NCI-H2029 treated with DMSO at 0.1 percent for 48 hours (cell line): ENCODE measurements at places on chromosomes 11 and 22.

GRCh38 chr11:94400050-94400449 is 1.2 kb downstream of the GPR83 start:
- DNase-seq = no peak

- no peak for DNase-seq
Measured at GRCh38 chr22:29636751-29637150, 33.3 kb downstream of the NF2 start.

DNA sequence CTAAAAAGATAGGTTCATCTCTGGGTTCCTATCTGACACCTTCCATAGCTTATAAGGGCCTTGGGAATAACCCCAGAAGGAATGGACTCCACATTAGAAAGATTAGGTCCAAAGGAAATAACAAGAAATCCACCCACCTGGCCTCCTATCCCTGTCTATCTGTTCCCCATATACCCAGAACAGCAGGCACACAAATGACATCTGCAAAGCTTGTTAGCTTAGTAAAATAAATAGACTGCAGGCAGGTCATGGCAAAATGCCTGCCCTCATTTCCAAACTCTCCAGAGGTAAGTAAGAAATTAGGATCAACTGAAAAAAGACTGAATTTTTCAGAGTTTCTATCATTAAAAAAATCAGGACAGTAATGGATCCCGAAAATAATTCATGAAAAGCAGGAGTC is 489.5 kb downstream of the DLG2 start:
- DNase-seq = no peak

GRCh38 chr11:41051919-41052635 is 407.4 kb downstream of the LRRC4C start:
- no peak for DNase-seq

- DNase-seq = no peak
Measured at GRCh38 chr11:35723493-35723892, 60.9 kb downstream of the TRIM44 start.

GRCh38 chr11:76632492-76632891 is 38.1 kb downstream of the LRRC32 start:
- no peak for DNase-seq

DNA sequence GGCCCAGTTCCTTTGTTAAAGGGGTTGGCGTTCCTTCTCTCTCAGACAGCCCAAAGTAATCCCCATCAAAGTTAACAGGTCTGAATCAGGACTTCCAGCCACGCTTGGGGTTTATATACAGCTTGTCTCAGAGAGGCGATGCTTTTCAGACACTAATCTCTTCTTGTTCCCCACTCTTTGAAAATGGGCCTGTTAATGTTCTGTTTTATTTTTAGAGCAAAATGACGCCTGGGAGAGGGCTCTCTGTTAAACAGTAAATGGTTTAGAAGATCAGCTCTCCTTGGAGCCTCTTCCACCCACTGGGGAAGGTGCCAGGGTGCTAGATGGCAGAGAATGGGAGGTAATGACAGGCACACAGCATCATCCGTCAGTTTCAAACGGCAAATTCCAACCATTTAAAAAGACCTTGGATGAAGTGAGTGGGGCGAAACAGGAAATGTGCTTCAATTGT is 235.9 kb upstream of the NARS2 start:
- no peak for DNase-seq

GRCh38 chr11:1232021-1232882 is 9.4 kb downstream of the MUC5B start:
- DNase-seq = no peak

DNA sequence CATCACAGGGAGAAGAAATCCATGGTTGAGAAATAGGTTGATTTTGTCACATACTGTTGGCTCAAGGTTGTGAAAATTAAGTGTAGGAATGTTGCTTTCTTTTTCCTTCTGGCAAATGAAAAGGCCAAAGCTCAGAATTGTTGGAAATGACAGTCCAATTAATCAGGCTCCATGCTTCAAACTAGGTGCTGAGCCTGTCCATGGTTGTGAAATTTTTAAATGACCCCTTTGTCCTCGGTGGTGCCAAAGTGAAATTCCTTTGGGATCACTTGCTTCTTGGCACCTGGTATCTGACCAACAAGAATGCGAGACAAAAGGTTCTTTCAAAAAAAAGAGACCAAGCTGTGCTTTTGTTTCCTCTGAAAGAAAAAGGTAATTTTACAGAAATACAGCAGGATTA is 451.9 kb downstream of the ETS1 start:
- DNase-seq = no peak

GRCh38 chr11:80521592-80521991 is 1080.8 kb upstream of the TENM4 start:
- DNase-seq = no peak

- no peak for DNase-seq
Measured at GRCh38 chr11:11620921-11621572, 758 bp downstream of the GALNT18 start.

DNA sequence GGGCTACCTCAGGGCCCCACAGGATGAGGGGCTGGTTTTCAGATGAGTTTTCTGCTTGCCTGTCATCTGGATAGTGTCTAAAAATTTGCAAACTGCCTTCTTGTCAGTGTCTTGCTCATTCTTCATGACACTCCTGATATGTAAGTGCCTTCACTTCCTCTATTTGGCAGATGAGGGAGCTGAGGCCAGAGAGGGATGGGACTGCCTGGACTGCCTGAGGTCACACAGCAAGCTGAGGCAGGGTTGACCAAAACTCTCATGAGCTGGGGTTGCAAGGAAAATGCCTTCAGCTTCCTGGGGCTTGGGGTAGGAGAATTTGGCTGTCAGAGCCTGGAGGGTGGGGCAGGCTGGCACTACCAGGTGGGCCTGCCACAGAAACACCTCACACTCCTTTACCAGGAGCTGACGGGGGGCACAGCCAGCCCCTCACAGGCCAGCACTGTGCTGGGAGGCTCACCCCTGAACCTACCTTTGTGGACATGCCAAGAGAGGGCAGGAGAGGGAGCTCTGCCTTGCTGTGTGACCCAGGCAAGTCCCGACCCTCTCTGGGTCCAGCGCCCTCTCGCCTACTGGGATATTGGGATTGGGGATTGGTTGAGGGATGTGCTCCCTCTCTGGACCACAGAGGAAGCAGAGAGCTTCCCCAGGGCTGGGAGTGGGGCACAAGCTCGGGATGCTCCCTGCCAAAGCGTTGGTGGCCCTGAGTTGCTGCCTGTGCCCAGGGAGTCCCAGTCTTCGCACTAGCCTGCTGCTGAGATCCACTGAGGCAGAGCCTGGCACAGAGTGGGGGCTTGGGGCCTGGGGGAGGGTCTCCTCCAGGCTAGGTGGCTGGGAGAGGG is 1.9 kb upstream of the P2RY6 start:
- no peak for DNase-seq

GRCh38 chr11:118088531-118088930 is 1.8 kb upstream of the SMIM35 start:
- no peak for DNase-seq

DNA sequence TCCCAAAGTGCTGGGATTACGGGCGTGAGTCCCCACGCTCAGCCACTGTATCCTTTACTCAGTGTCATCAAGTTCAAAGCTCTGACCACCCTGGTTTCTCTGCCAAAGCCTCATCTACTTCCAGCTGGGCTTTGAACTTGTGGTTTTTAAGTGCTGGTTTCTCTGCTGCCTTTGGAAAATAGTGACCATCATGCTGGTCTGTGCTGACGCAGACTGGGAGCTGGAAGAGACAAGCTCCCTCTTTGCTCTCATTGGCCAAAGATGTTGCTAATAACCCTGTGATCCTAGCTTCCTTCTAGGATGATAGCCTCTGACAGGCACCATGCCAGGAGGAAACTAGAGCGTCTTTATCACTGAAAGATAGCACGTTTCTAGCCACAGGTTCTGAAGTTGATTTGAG is 62.4 kb downstream of the ALX4 start:
- no peak for DNase-seq

DNA sequence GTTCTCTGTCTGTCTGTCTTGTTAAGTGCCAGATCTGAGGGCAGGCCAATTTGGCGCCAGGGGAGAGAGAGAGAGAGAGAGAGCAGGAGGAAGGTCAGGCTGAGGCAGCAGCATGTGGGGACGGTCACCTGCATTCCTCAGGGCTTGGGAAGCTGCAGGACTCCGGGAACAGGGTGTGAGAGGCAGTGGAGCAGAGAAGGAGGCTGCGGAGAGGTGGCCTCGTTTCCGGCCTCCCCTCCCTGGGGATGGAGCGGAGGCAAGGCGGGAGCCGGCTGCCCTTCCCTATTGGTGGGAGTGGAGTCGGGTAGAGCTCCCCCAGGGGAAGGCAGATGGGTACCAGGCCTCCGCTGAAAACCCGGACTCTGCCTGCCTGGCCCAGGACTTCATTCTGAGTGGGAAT is 9.7 kb downstream of the CLMP start:
- DNase-seq = no peak

GRCh38 chr11:37511425-37511933 is 913.4 kb upstream of the RAG2 start:
- no peak for DNase-seq

DNA sequence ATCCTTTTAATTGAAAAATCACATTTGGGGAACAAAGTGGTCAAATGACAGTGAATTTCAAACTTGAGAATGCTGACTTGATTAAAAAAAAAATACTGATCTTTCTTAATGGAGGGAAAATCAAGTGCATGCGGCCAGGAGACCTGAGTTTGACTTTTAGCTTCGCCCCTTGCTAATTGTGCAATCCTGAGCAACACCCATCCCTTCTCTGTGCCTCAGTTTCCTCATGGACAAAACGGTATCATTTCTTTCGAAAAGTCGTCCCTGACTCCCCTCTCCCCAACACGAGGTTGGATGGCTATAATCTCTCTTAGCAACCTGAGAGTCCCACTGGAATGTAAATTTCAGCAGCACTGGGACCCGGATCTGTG is 959 bp upstream of the FJX1 start:
- no peak for DNase-seq

DNA sequence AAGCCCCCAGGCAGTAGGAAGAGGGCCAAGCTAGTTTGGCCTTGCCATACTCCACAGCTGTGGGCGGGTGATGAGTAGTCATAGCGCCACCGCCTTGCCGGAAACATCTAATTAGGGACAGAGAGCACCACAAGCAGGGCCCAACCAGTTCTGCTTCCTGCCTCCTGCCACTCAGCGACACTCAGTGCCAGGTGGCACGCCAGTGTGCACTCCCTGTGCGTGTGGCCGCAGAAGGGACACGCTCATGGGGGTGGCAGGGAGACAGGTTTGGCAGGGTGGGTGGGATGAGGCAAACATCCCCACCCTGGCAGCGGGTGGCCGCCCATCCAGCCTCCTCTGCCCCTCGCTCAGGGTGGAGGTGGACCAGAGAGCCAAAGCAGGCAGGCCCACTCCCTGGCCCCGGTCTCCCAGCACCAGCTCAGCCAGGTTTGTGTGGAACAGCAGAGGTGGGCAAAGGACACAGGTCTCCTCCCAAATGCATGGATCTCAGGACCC is 4.9 kb downstream of the OVOL1 start:
- peak; percentile 73 for DNase-seq

DNA sequence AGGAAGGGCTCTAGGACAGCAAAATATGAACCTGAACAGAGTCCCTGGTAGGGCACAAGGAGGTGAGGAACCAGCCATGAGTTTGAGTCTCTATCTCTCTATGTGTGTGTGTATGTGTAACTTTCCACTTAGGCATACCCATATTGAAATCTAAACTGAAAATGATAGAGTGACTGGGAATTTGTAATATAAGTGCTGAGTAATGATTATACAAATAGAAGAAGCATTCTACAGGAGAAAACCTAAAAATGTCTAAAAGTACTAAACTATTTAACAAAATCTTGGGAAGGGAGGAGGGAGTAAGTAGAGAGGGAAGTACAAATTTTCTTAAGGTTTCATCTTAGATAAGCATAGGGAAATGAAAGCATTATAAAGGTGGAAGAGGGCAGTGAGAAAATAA is 97.1 kb upstream of the ZC3H12C start:
- DNase-seq = no peak
